Activated CD4-positive, alpha-beta T cell treated with anti-CD3 and anti-CD28 coated beads for 24 hours (primary cell): ENCODE measurements at places on chromosomes 5 and 9.

DNA sequence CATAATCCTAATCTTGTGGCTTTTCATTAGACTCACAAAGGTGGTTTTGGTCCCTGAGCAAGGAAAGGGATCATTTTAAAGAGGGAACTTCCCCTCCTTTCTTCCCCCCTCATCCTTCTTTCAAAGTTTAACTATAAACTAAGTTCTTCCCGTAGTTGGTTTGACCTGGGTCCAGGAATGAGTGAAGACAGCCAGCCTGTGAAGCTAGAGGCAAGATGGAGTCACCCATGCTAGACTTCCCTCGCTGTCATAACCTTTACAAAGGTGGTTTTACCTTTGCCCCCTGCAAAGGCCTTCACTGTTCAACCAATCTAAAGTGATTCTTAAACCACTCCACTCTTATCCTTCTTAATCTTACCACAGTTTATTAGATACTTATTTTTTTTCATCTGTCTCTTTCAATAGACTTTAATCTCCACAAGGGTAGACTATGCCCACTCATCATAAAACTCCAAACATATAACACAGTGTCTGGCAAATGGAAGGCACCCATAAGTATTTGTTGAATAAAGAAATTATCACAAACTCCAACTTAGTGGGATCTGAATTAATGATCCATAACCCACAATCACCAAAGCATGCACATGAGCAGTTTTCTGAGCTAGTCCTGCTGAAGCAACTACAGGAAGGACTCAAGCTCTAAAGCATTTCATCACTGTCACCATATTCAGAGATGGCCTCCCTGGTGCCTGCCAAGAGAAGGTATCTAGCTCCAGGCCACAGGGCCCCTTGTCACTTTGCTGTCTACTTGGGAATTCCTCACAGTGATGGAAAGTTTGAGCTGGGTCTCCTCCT is 369.0 kb downstream of the SPOCK1 start:
- DNase-seq: no peak

DNA sequence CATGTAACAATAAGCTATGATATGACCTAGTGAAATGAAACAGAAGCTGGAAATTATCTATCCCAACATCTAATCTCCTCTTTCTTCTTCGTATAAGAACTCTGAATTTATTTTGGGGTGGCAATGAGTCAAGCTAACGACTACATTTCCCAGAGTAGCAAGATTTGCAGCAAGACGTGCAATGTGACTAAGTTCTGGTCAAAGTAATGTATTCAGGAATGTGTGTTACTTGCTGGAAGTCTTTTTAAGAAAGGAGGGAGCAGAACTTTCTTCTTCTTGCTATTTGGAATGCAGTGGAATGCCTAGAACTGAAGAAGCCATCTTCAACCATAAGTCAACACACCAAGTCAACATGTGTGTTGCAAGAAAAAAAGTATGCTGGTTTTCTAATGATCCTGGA is 406.6 kb upstream of the MEF2C start:
- no peak for DNase-seq

- DNase-seq: no peak
These were observed 232.1 kb downstream of the MAN2A1 start for GRCh38 chr5:109921735-109922380.

- DNase-seq: no peak
These were observed 3.4 kb downstream of the PCDHGC5 start for GRCh38 chr5:141492168-141492885.

GRCh38 chr5:14330729-14331385 is 187.7 kb downstream of the TRIO start:
- DNase-seq: no peak

DNA sequence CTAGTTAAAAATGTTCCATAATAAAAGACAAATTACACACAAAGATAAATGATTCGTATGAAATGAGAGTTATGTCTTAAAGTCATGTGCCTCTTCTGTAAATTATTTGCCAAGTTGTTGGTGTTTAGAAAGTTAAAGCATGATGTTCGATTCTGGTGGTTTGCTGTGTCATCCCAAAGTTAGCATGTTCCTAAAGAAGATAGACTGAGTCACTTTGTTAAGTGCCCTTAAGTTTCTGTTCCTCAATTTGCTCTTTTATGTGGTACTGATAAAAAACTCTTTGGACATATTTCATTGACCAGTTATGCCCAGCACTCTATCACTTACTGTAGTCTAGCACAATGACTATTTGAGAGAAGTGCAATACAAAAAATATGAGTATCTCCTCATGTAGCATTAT is 366.9 kb upstream of the ZNF608 start:
- DNase-seq: no peak

DNA sequence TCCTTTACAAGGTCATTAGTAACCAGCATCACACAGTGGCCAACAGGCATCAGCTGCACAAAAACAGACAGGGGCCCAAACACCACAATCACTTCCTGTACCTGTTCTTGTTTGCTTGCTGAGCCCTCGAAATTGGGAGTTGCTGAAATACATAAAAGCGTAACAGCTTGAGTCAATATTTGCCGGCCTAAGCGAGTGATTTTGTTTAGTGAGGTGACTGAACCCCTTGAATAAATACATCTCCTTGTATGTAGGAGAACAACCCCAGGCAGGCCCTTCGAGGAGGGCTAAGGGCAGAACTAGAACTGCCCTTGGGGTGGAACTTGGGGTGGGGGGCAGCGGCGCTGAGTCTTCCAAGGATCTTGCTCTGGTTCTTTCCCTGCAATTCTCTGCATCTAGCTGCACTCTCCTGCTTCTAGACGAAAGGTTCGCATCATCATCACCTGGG is 502.5 kb downstream of the RASEF start:
- no peak for DNase-seq

DNA sequence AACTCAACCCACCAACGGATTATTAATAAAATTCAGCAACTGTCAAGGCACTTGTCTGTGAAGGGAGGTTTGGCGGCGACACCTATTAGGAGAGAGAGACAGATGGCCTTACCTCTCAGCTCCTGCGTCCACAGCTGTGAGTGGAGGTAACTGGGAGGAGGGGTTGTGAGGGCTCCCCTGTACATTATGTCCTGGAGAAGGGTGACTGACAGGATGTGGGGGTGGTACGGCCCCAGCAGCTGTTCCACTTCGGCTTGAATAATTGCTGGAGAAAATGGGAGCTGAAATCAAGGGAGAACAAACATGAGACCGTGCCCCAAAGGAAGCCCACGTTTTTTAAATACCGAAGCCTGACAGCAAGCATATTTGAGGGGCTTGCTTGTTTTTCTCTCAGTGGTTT is 353.5 kb upstream of the RFX3 start:
- DNase-seq: no peak

GRCh38 chr5:119255571-119256356 is 100.1 kb upstream of the TNFAIP8 start:
- DNase-seq: no peak

DNA sequence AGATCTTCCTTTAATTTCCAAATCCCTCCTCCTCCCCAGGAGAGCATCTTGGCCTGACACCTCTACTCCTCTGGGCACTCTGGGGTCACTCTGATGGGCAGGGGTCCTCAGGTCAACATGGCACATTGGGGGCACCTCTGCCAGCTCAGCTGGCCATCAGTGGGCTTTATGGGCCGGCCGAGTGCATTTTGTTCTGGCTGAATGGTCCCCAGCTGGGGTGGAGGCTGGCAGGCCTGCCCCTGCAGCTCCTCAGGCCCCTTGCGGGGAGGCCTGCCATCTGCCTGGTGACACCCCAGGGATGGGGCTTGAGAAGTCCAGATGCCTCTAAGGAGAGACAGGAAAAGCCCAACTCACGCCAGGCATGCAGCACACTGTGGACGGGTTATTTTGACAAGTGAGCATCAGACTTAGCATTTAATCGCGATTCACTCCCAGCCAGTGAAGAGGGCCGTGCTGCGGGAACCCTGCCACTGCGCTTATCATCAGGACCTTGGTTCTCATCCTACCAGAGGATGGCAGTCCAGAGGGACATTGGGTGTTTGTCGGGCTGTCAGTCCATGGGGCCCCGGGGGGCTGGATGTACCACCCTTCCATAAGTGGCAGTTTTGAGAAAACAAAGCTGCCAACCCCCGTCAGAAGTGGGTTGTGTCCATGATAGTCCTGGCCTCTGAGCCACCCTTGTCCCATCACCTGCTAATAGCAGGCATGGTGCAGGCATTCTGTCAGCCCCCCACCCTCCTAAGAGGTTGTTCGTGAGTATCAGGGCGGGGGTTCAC is 21.7 kb downstream of the PHF2 start:
- no peak for DNase-seq

GRCh38 chr5:169862391-169862811 is 117.9 kb downstream of the INSYN2B start:
- no peak for DNase-seq

GRCh38 chr9:135215571-135216161 is 128.2 kb downstream of the OLFM1 start:
- no peak for DNase-seq

- no peak for DNase-seq
These were observed 173.2 kb downstream of the GABRB2 start for GRCh38 chr5:161373345-161373707.

DNA sequence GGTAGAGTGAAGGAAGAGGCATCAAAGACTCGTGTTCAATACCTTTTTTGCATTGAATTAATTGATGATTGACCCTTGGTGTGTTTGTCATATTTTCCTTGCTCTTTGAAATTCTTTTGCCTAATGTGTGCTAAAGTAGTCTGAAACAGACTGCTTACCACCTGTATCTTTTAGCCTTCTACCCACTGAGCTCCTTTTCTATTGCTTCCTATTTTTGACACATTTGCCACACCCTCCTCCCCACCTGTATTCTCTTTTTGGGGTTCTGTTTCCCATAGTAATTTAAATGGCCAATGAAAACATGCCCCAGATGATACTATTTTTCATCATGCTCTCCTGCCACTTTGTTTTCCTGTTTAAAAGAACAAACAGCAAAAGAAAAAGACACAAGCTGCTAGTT is 78.5 kb downstream of the ZCCHC7 start:
- DNase-seq: no peak

GRCh38 chr5:107486489-107486888 is 184.2 kb downstream of the EFNA5 start:
- DNase-seq: peak; percentile 33

DNA sequence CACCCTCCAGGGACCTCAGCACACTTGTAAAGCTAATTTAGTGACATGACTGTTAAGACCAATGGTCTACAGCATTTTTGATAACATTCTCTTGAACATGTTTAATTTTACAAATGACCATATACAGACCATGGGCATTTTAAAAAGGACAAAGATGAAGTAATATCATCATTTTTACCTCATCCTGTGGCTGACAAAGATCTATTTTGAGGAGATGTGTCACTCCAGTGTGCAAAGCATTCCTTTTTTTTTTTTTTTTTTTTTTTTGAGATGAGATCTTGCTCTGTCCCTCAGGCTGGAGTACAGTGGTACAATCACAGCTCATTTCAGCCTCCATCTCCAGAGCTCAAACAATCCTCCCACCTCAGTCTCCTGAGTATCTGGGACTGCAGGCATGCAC is 118.2 kb upstream of the TBC1D2 start:
- DNase-seq: no peak

GRCh38 chr5:11904265-11904906 is at the start of gene CTNND2:
Gene CTNND2 (minus strand): TSS chr5:11904446. CDS start chr5:11903853, 593 bp downstream.
- DNase-seq: no peak

DNA sequence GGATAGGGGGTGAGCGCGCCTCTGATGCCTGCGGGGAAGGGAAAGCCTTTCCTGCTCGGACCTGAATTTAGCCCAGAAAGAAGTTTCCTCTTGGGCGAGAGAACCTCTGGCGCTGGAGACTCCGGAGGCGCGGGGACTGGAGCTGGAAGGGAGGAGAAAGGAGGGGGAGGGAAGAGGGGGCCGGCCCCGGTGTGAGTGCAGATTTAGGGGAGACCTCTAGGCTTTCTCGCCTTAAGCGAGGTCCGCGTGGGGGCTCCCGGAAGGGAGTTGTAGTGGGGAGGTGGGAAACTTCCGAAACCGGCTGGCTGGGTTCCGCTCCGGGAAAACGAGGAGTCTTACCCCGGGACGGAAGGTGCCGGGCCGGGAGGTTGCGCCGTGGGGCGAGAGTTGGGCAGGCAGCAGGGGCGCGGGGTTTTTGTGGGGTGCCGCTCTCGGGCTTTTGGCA is 1.3 kb downstream of the PCSK5 start:
- DNase-seq: no peak

DNA sequence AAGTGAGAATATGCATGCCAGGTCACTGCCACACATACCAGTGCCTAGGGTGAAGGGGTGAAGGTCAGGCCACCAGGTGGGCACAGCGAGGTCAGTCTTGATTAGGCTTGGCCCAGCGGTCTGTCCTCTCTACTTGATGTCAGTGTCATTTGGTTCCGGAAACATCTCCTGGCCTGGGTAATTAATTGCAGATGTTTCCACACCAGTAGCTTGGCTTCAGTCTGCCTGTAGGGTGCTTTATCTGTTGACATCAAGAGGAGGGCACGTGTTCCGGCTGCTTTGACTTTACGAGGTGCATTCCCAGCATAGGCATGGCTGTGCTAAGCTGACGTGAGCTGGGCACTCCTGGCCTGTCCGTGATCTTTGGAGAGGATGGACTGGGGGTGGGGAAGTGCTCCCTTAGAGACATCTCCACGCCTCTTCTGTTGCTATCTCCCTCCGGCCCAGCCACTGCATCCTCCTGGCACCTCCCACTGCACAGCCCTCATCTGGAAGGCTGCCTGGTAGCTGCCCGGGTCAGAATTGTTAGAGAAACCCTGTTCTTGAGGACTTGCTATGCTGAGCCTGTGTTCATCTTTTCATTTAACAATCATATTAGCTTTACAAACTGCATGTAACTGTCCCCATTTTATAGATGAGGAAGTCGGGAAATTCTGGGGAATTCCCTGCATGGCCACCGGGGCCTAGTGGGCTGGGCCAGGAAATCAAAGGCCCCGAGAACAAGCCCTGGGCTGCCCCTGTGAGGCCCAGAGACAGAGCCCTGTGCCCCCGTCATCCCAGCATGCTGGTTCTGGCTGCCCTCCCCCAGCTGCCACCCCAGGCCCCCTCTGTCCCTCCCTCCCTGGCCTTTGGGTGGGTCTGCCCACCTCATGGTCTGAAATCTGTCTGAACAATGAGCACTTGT is 29.1 kb downstream of the JADE2 start:
- no peak for DNase-seq

GRCh38 chr9:123864251-123864650 is 65.7 kb downstream of the DENND1A start:
- no peak for DNase-seq

DNA sequence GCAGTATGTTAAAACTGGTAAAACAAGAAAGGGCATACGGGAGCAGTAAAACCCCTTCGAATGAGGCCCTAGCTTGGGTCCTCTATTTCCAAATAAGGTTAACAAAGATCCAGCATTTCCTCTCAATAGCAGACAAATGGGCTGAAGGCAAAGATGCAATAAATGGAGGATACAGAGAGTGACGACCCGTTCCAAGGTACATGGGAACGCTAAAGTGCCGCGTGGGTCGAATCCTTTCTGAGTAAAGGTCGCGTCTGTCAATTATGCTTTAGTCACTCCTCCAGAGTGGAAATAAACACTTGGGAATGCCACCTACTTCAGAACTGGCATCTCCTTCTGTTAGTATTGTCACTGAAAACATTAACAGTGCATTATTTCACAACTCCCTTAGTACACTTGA is 24.7 kb downstream of the ARL15 start:
- no peak for DNase-seq
